ENCODE measurements at places on chromosomes 6 and 20. TPM values are rescaled to one million over a fixed set of nuclear protein-coding genes. Genes with fewer than 3 reads are reported as not detected.

GRCh38 chr6:105495515-105495914, 92.6 kb upstream of the PREP start:
- H3K4me3 ChIP-seq, result no peak overlapping the region
- H3K36me3 ChIP-seq, result no peaks in the 10 kb centered on the region
- H3K27me3 ChIP-seq, result peaks cover 5% of the 10 kb centered on the region
- peaks cover 15% of the 10 kb centered on the region for H3K4me1 ChIP-seq
- no peak for DNase-seq

DNA sequence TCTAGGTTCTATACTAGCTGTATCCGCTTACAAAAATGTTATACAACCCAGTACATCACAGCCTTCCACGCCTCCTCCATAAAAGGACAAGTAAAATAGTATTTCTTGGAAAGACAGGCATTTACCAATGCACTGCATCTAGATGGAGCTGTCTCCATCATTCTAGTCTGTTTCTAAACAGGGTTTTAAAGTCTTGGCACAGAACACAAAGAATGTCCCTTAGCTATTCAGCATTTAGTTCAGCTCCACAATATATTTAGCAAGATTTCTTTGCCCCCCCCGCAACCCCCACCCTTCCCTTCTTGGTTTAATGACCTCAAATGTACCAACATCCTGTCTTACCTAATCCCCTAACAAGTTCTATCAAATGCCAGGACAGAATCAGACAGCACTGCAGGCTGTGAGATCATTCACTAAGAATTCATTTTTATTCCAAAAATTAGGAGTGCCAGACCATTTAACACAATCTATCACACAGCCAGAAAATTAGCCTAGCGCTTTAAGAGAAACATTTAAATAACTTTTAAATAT, 198.6 kb downstream of the BACH2 start:
- peaks cover 2% of the 10 kb centered on the region for H3K27me3 ChIP-seq
- no peak for DNase-seq
- H3K36me3 ChIP-seq, result peaks cover 56% of the 10 kb centered on the region
- H3K4me1 ChIP-seq, result peaks cover 67% of the 10 kb centered on the region
- no peak overlapping the region for H3K27ac ChIP-seq

- H3K4me1 ChIP-seq, result peaks cover 57% of the 10 kb centered on the region
- peak overlapping the region; percentile 90 for H3K4me3 ChIP-seq
These were observed 1.8 kb upstream of the KCNQ5 start for GRCh38 chr6:72619883-72620696.

DNA sequence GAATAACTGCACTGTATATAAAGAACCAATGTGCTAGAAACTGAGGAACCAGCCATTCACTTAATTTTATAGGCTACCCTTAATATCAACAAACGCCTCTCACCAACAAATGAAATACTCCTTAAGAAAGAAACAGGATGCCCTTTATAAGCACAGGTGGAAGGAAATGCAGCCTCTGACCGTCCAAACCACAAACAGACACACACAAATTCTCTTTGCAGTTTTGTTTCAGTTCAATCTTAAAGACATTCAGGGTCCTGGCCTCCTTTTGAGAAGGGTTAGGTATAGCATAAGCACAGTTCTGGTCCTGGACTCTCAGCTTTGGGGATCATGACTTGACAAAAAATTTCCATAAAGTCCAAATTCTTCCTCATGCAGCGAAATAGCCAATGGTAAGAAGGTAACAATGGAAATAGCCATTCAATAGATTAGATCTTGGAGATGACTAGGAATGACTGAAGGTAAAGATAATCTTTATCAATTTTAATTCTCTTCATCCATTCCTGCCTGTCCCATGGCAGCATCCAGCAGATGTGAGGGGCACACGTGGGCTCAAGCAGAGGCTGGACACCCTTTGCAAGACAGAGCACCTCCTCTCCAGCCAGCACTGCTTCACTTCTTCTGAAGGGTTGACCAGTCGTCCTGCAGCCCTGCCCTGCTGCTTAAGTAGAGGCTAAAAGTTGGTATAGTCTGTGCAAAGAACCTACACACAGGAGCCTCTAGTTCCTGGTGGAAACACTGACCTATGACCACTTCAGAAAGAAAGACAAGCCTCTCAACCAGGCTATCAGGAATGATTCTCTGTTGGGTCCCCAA, 123.9 kb downstream of the CD83 start:
- H3K4me3 ChIP-seq, result no peak overlapping the region
- no peak for DNase-seq
- H3K27ac ChIP-seq, result no peak overlapping the region
- no peaks in the 10 kb centered on the region for H3K27me3 ChIP-seq
- peaks cover 18% of the 10 kb centered on the region for H3K36me3 ChIP-seq
- H3K4me1 ChIP-seq, result peaks cover 16% of the 10 kb centered on the region

DNA sequence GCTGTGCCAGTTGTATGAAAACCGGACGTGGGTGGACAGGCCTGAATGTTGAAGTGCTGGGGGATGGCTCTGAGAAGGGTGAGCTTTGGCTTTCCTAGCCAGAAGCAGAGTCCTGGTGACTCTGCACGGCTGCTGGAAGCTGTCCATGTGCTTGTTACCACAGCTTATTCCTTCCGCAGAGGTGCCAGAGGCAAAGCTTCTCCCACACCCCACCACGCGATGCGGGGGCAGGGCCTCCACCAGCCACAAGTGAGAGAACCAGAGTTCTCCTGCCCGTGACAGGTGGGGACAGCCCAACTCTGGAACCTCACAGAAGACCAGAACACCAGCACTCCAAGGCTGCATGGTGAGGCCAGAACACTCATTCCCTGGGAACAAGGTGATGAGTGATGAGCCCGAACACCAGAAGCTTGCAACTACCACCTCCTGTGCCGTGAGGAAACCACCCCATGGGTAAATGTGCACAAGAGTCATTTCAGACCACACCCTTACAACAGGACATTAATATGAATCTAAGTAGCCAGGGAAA, 36.7 kb downstream of the JAG1 start:
- H3K36me3 ChIP-seq, result peaks cover 6% of the 10 kb centered on the region
- no peak overlapping the region for H3K4me3 ChIP-seq
- H3K27ac ChIP-seq, result no peak overlapping the region
- DNase-seq, result no peak

GRCh38 chr6:83220121-83220520, 27.0 kb downstream of the RWDD2A start:
- H3K27ac ChIP-seq, result no peak overlapping the region
- H3K4me3 ChIP-seq, result no peak overlapping the region
- no peaks in the 10 kb centered on the region for H3K4me1 ChIP-seq
- no peaks in the 10 kb centered on the region for H3K27me3 ChIP-seq
- H3K36me3 ChIP-seq, result no peaks in the 10 kb centered on the region

GRCh38 chr20:1876975-1877608, 18.1 kb upstream of the SIRPA start:
- H3K4me1 ChIP-seq, result no peaks in the 10 kb centered on the region
- DNase-seq, result no peak
- H3K36me3 ChIP-seq, result no peaks in the 10 kb centered on the region
- H3K4me3 ChIP-seq, result no peak overlapping the region

- no peaks in the 10 kb centered on the region for H3K27me3 ChIP-seq
- no peaks in the 10 kb centered on the region for H3K36me3 ChIP-seq
- peaks cover 3% of the 10 kb centered on the region for H3K4me1 ChIP-seq
- no peak overlapping the region for H3K27ac ChIP-seq
- H3K4me3 ChIP-seq, result no peak overlapping the region
These were observed 48.3 kb upstream of the IPCEF1 start for GRCh38 chr6:154404791-154405400.

DNA sequence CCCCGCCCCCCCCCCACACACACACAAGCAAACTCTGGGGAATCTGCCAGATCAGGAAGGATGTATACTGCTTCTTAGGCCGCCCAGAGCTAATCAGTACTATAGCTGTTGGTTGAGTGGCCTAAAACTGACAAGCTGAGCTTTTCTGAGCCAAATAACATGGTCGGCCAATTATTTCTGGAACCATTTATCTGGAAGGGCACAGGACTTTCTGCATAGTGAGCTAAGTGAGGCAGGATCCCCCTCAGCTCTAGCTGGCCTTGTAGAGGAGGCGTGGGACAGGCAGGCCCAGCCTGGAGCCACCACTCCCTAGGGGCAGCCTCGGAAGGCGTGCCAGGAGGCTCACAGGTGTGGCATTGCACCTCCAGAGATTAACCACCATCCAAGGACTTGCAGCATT, 200.1 kb downstream of the TMEM242 start:
- peaks cover 5% of the 10 kb centered on the region for H3K36me3 ChIP-seq
- no peak overlapping the region for H3K4me3 ChIP-seq
- H3K27me3 ChIP-seq, result no peaks in the 10 kb centered on the region
- H3K27ac ChIP-seq, result no peak overlapping the region

DNA sequence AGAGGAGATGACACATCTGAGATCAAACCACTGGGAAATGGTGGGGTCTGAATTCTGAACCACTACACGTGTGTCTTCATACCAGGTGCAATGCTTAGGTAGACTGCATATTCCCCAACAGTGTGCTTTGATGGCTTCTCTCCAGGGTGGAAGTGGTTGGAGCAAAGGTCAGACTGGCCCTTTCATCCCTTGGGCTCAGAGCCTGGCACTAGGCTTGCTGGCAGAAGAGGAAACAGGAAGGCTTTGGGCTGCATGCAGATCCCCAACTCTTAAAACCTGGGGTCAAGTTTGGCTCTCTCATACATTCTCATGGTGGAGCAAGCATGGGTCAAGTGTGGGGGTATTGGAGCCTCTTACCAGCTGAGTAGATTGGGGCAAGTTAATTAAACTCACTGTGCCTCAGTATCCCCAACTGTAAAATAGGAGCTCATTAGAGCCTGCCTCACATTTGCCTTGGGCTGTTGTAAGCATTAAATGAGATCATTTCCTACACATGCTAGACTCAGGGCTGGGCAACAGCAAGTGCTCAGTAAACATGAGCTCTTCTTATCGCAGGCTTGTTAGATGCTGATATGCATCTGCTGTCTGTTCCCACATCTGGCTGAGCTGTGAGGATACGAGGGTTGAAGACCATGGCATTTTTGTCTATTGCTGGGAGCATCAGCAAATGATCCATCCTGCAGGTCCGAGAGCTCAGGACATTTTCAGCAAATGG, 51.6 kb upstream of the FAM83D start:
- H3K4me1 ChIP-seq, result peaks cover 75% of the 10 kb centered on the region
- H3K4me3 ChIP-seq, result peak overlapping the region; percentile 43
- H3K36me3 ChIP-seq, result peaks cover 37% of the 10 kb centered on the region
- no peaks in the 10 kb centered on the region for H3K27me3 ChIP-seq
- H3K27ac ChIP-seq, result peak overlapping the region; percentile 95

DNA sequence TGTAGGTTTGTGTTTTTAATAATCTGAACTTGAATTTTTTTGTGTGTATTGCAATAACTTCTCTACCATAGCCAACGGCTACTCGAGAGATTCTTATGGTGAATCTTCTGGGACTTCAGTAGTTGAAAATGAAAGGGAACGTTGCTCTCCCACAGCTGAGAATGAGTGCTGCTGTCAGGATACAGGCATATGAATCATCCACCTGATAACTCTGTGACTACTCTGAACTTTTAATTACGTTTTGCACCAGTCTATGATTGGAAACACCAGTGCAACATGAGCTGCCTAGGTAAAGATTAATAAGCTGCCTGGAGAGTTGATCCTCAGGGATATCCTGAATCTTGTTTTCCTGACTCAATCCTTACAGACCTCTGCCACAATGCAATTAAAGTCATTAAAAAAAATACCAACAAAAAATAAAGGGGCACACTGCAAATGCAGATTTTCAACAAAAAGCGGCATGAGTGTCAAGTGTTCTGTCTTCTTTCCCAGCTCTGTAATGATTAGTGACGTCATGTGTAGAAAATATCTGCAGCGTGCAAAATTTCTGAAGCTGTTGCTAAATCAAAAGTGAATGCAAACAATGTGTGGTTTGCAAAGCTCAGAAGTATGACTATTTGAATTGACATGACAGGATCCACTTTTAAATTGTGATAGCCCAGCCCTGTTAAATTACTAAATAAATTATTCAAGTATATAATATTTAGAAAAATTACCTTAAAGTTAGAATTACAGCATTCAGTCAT, 432.2 kb downstream of the HTR1B start:
- no peaks in the 10 kb centered on the region for H3K27me3 ChIP-seq
- H3K36me3 ChIP-seq, result no peaks in the 10 kb centered on the region
- DNase-seq, result no peak
- H3K4me1 ChIP-seq, result no peaks in the 10 kb centered on the region

GRCh38 chr6:106318851-106319250, 6.7 kb downstream of the ATG5 start:
- no peak overlapping the region for H3K27ac ChIP-seq
- DNase-seq, result no peak
- H3K4me1 ChIP-seq, result peaks cover 45% of the 10 kb centered on the region
- H3K36me3 ChIP-seq, result peaks cover 41% of the 10 kb centered on the region
- H3K4me3 ChIP-seq, result no peak overlapping the region

DNA sequence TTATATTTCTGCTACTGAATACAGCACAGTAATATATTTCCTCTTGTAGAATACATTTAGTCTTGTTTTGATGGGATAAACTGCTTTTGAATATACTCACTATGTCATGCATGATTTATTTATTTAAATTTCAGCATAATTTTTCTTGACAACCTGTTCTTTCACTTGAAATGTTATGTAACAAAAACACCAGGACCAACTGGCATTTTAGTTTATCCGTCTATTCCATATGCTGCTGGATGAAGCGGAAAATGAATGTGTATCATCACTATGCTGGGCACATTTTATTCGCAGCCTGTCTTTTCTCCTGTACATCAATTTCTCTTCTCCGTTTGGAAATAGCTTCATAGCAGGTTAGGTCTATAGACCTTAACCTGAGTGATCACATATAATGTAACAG, 206.8 kb upstream of the PLCB4 start:
- H3K27ac ChIP-seq, result no peak overlapping the region
- no peaks in the 10 kb centered on the region for H3K36me3 ChIP-seq
- no peaks in the 10 kb centered on the region for H3K4me1 ChIP-seq
- DNase-seq, result no peak

GRCh38 chr20:6925744-6926278, 158.3 kb downstream of the BMP2 start:
- H3K4me1 ChIP-seq, result no peaks in the 10 kb centered on the region
- H3K27me3 ChIP-seq, result no peaks in the 10 kb centered on the region
- no peak overlapping the region for H3K27ac ChIP-seq
- no peaks in the 10 kb centered on the region for H3K36me3 ChIP-seq

DNA sequence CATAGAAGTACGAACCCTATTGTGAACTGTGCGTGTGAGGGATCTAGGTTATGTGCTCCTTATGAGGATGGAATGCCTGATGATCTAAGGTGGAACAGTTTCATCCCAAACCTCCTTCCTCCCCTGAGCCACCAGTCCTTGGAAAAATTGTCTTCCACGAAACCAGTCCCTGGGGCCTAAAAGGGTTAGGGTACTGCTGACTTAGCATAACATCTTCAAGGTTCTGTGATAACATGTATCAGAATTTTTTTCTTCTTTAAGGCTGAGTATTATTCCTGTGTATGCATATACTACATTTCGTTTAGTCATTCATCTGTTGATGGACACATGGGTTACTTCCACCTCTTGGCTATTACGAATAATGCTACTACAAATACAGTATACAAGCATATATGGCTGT, 80.2 kb downstream of the TSHZ2 start:
- DNase-seq, result no peak
- H3K4me3 ChIP-seq, result no peak overlapping the region
- H3K4me1 ChIP-seq, result peaks cover 4% of the 10 kb centered on the region
- H3K27ac ChIP-seq, result no peak overlapping the region
- peaks cover 15% of the 10 kb centered on the region for H3K36me3 ChIP-seq
- no peaks in the 10 kb centered on the region for H3K27me3 ChIP-seq

GPR63 gene
- total RNA-seq, result 5.0 TPM

GPLD1 gene
- total RNA-seq, result 0.39 TPM

ANKRD66 gene
- total RNA-seq, result not detected

TRIM31 gene
- total RNA-seq, result not detected

DLK2 gene
- 2.1 TPM for total RNA-seq

GABRR2 gene
- 0.78 TPM for total RNA-seq

BNIP5 gene
- not detected for total RNA-seq

CYP39A1 gene
- total RNA-seq, result not detected

ME1 gene
- total RNA-seq, result not detected

WFDC12 gene
- total RNA-seq, result not detected
